Left lung (tissue), 14 donors: ENCODE measurements at places on chromosomes 1 and 21.
A peak's percentile ranks its signal among the peaks of the same experiment; 100 is the strongest.

- DNase-seq: peak; percentile 42
Observed at GRCh38 chr1:15994590-15995351, 9.3 kb upstream of the SRARP start.

DNA sequence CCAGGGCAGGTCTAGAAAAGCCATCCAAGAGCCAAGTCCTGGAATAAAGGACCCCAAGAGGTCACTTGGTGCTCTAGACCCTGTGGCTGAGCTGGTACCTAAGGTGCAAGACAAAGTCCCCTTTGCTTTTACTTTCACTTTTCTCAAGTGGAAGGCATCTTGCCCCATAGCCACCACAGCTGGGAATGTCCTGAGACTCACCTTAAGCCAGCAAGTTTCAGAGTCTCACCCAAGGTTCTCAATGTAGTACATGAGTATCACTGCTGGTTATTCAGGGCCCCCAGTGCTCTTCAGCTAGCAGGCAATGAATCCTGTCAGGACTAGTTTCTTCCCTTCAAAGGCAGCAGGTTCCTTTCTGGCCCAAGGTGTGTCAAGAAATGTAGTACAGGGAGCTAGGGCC is 67.5 kb downstream of the UROD start:
- no peak for DNase-seq

DNA sequence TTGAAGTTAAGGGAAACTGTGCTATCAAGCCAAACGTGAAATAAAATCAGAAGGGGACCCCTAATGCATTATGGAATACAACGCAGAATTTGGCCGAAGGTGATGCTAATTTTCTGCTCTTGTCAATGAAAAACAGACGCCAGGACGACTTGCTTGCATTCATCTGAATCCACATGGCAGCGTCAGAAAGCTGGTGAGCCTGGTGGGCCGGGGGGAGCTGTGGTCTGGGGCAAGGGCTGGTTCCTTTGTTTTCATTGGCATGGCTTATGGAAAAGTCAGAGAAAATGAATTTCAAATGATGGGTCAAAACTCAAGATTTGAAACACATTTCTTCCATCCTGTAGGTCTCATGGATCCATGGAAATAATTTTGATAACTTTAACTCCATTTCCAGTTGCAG is 86.4 kb upstream of the RUNX1 start:
- no peak for DNase-seq

- DNase-seq: no peak
Observed at GRCh38 chr1:212255705-212256307, 29.4 kb upstream of the PPP2R5A start.

- DNase-seq: no peak
Observed at GRCh38 chr1:20469406-20470076, 16.5 kb downstream of the CAMK2N1 start.

GRCh38 chr1:66460776-66461175 is 73.2 kb upstream of the SGIP1 start:
- no peak for DNase-seq

DNA sequence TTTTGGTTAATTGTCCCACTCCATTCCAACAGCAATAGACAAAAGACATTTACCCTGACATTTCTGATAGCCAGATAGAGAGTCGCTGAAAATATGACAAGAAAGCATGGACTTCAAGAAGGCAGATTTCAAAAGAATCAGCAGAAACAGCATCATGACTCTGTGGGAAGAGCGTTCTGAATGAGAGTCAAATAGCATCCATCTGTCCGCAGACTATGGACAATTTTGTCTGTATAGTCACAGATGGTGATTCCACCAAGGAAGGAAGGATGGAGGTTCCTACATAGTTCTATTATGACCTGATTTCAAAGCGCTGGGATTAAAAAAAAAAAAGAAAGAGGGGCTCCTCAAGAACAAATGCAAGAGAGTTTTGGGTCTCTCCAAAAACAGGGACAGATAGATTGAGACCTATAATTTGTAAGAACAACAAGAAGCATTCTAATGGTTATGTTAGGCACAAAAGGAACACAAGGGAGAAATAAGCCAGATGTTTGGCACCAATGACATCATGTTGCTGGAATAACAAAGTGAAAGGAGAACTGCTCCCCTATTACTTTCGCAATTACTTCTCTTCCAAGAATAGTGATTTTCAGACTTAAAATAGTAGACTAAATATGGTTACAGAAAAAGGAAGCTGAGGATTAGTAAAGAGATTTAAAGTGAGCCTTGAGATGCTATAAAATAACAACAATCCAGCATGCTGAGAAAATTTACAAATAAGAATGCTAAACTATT is 28.5 kb downstream of the NIBAN1 start:
- DNase-seq: no peak

- no peak for DNase-seq
Observed at GRCh38 chr1:56411484-56412180, 167.7 kb downstream of the PLPP3 start.

- no peak for DNase-seq
Observed at GRCh38 chr1:200989337-200989736, 34.2 kb downstream of the KIF21B start.

GRCh38 chr1:181251001-181251712 is 162.7 kb downstream of the IER5 start:
- no peak for DNase-seq

GRCh38 chr1:24951337-24951736 is 21.3 kb upstream of the RUNX3 start:
- DNase-seq: no peak

DNA sequence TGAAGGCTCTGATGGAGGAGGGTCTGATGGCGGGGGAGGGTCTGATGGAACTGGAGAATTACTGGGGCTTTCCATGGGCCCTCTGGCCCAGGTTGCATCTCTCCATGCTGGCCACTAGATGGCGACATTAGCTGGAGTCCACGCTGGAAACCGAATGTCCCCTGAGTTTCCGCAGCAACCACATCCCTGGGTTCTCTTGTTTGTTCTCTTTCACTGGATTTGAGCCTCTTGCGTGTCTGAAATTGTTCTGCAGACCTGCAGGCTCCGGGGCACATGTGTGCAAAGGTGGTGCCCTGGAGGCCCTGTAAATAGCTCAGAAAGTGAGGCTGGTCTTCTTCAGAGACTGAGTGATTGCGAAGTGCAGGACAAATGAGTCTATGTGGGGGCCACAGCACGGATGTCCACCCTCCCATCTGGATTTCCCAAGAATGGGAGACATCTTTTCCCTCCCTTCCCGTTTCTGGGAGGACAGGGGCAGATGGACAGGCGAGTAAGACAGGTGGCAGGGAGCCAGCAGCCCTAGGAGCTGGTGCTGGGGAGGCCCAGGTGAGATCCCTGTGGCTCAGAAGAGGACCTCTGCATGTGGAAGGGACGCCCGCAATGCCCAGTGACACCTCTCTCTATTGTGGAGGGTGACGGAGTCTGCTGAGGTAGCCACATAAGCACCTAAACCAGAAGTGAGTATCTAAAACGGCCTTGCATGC is 73.2 kb upstream of the ABCG1 start:
- DNase-seq: peak; percentile 80

GRCh38 chr21:42471716-42472330 is 24.2 kb downstream of the RSPH1 start:
- no peak for DNase-seq

- no peak for DNase-seq
Observed at GRCh38 chr1:155044365-155044764, 6.8 kb upstream of the ADAM15 start.

- DNase-seq: no peak
Observed at GRCh38 chr1:227068883-227069282, 128.8 kb downstream of the COQ8A start.

GRCh38 chr21:46153247-46154154 is 1.9 kb downstream of the FTCD start:
- DNase-seq: no peak

- DNase-seq: no peak
Observed at GRCh38 chr21:21715266-21715969, 717.2 kb downstream of the NCAM2 start.

- no peak for DNase-seq
Observed at GRCh38 chr1:197418693-197419092, 150.6 kb downstream of the CRB1 start.

DNA sequence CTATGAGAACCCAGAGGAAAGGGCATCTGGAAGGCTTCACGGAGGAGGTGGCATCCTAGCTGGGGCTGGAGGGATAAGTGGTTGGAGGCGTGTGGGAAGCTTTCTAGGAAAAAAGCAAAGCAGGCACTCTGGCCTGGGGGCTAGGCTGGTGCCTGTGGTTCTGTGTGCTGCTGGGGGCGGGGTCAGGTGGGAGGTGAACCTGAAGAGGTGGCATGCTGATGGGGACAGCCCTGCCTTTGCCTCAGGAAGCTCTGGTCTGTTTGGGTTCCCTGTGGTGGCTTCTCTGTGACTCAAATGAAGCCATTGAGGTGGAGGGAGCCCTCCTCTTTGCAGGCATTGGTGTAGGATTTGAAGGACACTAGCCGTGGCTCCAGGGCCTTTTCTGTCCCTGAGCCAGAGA is 221.6 kb upstream of the POU3F1 start:
- DNase-seq: no peak

GRCh38 chr21:15051644-15052458 is 12.9 kb downstream of the NRIP1 start:
- DNase-seq: no peak

DNA sequence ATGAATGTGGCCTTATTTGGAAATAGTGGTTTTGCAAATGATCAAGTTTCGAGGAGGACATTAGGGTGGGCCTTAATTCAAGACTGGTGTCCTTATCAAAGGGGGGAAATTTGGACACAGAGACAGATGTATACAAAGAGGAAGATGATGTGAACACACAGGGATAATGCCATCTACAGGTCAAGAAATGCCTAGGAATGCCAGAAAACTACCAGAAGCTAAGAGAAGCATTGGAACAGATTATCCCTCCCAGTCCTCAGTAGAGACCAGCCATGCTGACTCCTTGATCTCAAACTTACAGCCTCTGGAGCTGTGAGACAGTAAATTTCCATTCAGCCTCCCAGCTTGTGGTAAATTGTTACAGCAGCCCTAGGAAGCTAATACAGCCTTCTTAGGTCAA is 151.4 kb downstream of the PTGER3 start:
- DNase-seq: no peak

DNA sequence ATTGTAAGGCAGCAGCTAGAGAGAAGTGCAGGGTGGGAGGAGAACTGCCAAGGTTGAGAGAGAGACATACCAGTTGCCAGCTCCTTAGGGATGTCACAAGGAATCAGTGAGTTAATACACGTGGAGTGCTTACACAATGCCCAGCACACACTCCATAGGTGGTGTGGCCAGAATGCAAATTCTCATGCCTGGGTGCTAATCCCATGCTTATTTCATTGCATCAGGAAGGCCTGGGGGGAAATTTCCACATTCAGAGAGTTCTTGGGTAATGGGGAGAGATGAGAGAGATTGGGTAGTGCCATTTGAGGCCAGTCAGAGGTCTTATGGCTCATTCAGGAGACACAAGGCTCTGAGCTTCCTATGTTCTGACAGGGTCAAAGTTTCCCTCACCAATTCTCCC is 38.7 kb downstream of the GJA5 start:
- DNase-seq: no peak

GRCh38 chr1:90387805-90388204 is 329.3 kb downstream of the BARHL2 start:
- DNase-seq: no peak

DNA sequence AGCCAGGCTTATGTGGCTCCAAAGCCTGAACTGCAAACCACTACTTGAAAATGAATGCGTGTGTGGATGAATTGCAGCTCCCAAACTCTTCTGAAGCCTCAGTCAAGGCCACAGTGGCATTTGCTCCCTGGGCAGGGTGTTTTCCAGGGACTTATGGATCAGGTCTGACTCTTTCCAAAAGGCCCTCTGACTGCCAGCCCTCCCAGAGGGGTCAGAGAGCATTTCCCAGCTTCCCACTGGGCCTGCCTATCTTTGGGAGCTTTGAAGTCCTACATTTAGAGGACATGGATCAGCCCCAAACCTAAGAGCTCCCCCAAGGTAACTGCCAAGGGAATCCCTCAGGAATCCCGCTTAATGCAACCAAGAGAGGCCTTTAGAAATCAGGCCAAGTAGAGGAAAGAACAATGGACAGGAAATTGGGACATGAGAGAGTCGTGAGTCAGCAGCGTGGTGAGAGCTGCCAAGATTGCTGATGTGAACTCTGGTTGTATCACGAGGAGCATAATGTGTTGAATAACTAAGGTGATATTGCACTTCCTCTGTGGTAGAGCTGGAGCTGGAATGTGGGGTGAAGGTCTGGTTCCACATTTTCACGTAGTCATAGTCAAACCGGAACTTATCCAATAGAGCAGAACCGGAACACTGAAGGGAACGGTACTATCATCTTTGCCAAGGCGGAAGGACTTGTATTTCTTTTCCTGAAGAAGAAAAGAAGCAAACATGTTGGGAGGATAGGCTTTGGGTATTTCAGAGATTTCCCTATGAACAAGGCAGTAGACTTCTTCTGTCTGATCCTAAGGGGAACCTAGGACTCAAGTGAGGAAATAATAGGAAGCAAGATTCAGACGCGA is 99.4 kb upstream of the JUN start:
- DNase-seq: peak; percentile 83

DNA sequence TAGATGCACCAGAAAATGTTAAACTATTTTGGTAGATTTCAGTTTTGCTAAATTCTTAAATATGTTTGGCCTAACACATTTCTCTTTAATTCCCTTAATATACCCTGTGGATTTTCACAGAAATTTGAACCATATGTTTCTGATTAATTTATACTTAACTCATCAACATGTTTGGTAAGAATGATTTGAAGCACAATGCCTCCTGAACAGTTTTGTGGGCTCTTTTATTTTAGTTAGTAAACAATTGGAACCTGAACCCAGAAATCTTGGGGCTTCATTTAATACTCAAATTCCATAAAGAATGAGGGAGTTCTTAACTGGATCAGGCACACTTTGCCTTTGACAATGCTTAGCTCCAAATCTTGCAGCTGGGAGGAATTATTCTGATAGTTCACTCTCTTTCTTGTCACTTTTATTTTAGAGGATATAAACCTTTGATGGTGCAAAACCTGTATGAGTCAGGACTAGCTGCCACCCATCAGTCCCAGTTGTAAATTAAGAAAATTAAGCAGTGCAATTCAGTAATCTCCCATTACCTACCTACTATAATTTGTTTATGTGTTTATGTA is 24.6 kb upstream of the LYPLAL1 start:
- no peak for DNase-seq

DNA sequence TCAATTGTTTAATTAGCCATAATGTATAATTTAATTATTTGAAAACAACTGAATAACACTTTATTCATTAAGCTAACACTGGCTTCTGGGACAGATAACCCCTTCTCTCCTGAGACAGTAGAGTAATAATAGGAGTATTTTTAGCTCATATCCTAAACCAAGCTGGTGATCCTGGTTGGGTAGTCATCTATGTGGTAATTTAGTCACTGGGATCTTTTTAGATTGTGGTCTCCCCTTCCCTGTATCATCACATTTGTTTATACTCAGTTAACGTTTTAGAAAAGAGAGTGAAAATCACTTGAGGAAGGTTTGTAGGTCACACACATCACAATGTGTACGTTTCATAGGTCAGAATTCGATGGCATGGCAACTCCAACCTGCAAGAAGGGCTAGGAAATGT is 1356.6 kb upstream of the ADGRL2 start:
- DNase-seq: no peak

- no peak for DNase-seq
Observed at GRCh38 chr21:42367367-42368165, 1.2 kb upstream of the TFF1 start.

GRCh38 chr1:67674260-67675011 is 10.6 kb upstream of the GADD45A start:
- DNase-seq: no peak

GRCh38 chr1:117663156-117663902 is 57.5 kb downstream of the TENT5C start:
- no peak for DNase-seq
